HFFc6 (cell line): ENCODE measurements at places on chromosomes 12 and 14. TPM values are rescaled to one million over a fixed set of nuclear protein-coding genes. Genes with fewer than 3 reads are reported as not detected.
A peak's percentile ranks its signal among the peaks of the same experiment; 100 is the strongest.

GRCh38 chr14:106459971-106460730, 933.8 kb downstream of the TMEM121 start:
- peaks cover 4% of the 10 kb centered on the region; the same call in 1 of the 2 replicates for H3K36me3 ChIP-seq
- H3K4me1 ChIP-seq, result no peaks in the 10 kb centered on the region
- no peak for DNase-seq
- H3K27ac ChIP-seq, result no peak overlapping the region

The TAS2R42 gene
- not detected in 3 replicates for total RNA-seq

DNA sequence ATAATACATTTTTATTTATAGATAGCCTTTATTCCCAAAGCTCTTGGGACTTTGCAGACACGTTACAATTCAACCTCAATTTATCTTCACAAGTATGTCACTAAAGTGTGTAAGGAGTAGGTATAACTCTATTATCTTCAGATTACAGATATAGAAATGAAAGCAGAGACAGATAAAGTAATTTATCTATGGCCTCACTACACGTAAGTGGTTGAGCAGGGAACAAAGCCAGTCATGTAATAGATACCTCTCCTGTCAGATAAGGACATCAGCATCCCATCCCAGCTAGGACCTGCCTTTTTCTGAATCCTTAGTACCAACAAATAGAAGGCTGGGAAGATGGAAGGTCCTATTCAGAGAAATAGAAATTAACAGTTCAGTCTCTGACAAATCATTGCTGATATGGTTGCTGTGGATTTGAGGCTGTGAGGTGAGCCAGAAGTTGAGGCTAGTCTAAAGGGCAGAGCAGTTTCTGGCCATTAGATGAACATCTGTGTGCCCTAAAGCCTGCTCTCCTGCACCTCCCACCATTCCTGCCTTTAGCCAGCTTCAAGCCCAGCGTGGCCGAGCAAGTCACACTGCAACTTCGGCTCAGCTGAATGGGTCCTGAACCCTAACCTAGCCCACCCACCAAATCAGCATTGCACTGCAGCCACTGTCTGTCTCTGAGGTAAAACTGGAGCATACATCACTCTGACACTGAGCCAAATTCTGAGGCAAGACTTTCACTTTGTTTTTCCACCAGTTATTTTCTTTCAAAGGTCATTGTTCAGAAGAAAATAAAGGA, 71.1 kb upstream of the PLEKHA5 start:
- H3K4me3 ChIP-seq, result no peak overlapping the region
- H3K27ac ChIP-seq, result no peak overlapping the region
- peaks cover 9% of the 10 kb centered on the region; the same call in 1 of the 2 replicates for H3K4me1 ChIP-seq
- H3K27me3 ChIP-seq, result peaks cover 2% of the 10 kb centered on the region; the same call in 1 of the 2 replicates
- DNase-seq, result no peak

- H3K4me1 ChIP-seq, result no peaks in the 10 kb centered on the region
- no peaks in the 10 kb centered on the region for H3K36me3 ChIP-seq
- DNase-seq, result no peak
- no peak overlapping the region for H3K4me3 ChIP-seq
- H3K27me3 ChIP-seq, result no peaks in the 10 kb centered on the region
Measured at GRCh38 chr14:78401866-78402265, 231.7 kb downstream of the NRXN3 start.

GRCh38 chr12:113207613-113208040, 13.6 kb upstream of the TPCN1 start:
- H3K27ac ChIP-seq, result no peak overlapping the region
- H3K4me3 ChIP-seq, result no peak overlapping the region
- no peak for DNase-seq
- H3K27me3 ChIP-seq, result peaks cover 2% of the 10 kb centered on the region; the same call in 1 of the 2 replicates
- H3K36me3 ChIP-seq, result 0 out of 2 replicates have a peak, but pooled peaks cover 5% of the 10 kb centered on the region
- H3K4me1 ChIP-seq, result peaks cover 30% of the 10 kb centered on the region

- no peaks in the 10 kb centered on the region for H3K4me1 ChIP-seq
- no peaks in the 10 kb centered on the region for H3K36me3 ChIP-seq
- peaks cover 3% of the 10 kb centered on the region; the same call in 1 of the 2 replicates for H3K27me3 ChIP-seq
- H3K4me3 ChIP-seq, result no peak overlapping the region
- DNase-seq, result no peak
- no peak overlapping the region for H3K27ac ChIP-seq
Measured at GRCh38 chr12:105588106-105588505, 257.6 kb downstream of the C12orf75 start.

GRCh38 chr14:57087841-57088240, 180.9 kb downstream of the EXOC5 start:
- H3K4me1 ChIP-seq, result no peaks in the 10 kb centered on the region
- no peaks in the 10 kb centered on the region for H3K36me3 ChIP-seq
- H3K27me3 ChIP-seq, result no peaks in the 10 kb centered on the region
- no peak for DNase-seq
- no peak overlapping the region for H3K27ac ChIP-seq

The GLT8D2 gene
- total RNA-seq, result 36.4 to 55.7 TPM (median 43.6 TPM) in 3 replicates

- DNase-seq, result no peak
- H3K4me3 ChIP-seq, result no peak overlapping the region
- H3K27me3 ChIP-seq, result no peaks in the 10 kb centered on the region; the same call in 1 of the 2 replicates
- H3K27ac ChIP-seq, result no peak overlapping the region
- peaks cover 42% of the 10 kb centered on the region for H3K4me1 ChIP-seq
Measured at GRCh38 chr14:74855945-74856344, 20.0 kb downstream of the PROX2 start.

DNA sequence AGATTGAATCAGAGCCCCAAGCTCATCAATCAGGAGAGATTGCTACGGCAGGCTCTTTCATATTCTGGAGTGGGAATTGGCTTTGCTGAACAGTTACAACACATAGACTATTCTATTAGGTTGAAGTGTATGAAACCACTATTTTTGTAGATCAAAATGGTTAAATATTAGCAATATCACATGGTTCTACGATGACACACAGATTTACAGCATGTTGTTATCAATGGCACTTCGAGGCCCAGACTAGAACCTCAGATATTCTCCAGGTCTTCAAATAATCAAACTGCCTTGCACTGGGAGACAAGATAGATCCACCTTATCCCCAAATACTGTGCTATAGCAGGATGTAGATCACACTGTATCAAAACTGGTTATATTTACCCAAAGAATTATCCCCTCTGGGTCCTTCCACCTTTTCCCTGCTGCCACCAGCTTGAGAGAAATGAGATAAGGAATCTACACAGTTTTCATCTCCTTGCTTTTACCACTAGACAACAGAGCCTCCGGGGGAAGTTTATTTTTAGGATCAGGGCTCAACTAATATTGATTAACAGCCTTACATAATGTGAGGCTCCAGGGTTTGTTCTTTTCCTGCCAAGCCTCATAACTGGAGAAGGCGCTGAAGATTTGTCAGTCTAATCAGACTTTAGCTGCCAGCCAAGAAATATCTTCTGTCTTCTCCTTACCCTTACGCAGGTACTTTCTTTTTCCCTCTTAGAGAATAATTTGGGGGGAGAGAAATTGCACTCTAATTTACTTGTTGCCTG, 507.1 kb downstream of the DIO2 start:
- H3K36me3 ChIP-seq, result no peaks in the 10 kb centered on the region
- no peaks in the 10 kb centered on the region for H3K4me1 ChIP-seq
- H3K27me3 ChIP-seq, result no peaks in the 10 kb centered on the region
- H3K27ac ChIP-seq, result no peak overlapping the region
- no peak for DNase-seq

- peaks cover 34% of the 10 kb centered on the region for H3K4me1 ChIP-seq
- DNase-seq, result no peak
- no peak overlapping the region for H3K4me3 ChIP-seq
- H3K27me3 ChIP-seq, result no peaks in the 10 kb centered on the region
- H3K27ac ChIP-seq, result no peak overlapping the region
Measured at GRCh38 chr12:119695034-119695433, 27.1 kb downstream of the PRKAB1 start.

- H3K27ac ChIP-seq, result no peak overlapping the region
- no peak overlapping the region for H3K4me3 ChIP-seq
- H3K4me1 ChIP-seq, result no peaks in the 10 kb centered on the region
- no peak for DNase-seq
Measured at GRCh38 chr12:41956353-41956752, 188.3 kb downstream of the GXYLT1 start.

The GPR84 gene
- not detected in 3 replicates for total RNA-seq

DNA sequence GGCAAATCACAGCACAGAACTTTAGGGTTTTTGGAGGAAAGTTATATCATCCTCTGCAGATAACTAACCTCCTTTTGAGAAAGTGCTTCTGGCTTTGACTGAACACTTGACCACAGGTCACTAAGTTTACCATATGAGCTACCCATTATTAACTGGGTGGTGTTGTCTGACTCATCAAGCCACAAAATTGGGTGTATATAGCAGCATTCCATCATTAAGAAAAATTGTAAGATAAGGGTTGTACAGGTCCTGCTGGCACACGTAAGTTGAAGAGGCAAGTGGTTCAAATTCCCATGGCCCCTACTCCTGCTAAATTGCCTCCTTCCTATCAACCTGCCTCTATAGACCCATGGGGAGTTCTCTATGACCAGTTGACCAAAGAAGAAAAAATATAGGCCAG, 39.5 kb downstream of the L2HGDH start:
- no peaks in the 10 kb centered on the region for H3K27me3 ChIP-seq
- H3K27ac ChIP-seq, result no peak overlapping the region
- no peaks in the 10 kb centered on the region for H3K36me3 ChIP-seq
- peaks cover 7% of the 10 kb centered on the region; the same call in 1 of the 2 replicates for H3K4me1 ChIP-seq
- no peak for DNase-seq

The RNASE1 gene
- not detected in 2 replicates for total RNA-seq

The SELPLG gene
- total RNA-seq, result 6.8 to 8.4 TPM (median 7.3 TPM) in 3 replicates

GRCh38 chr12:85280165-85280983, at the start of gene ALX1:
ALX1 (plus strand) TSS chr12:85280220; CDS start chr12:85280262, 42 bp downstream.
- H3K27me3 ChIP-seq, result peaks cover 16% of the 10 kb centered on the region; the same call in 1 of the 2 replicates
- H3K36me3 ChIP-seq, result no peaks in the 10 kb centered on the region
- no peak for DNase-seq
- H3K27ac ChIP-seq, result no peak within 1 kb of the TSS

The SERPINA12 gene
- not detected in 2 replicates for total RNA-seq

The RIPK3 gene
- total RNA-seq, result not detected in 3 replicates

The TPPP2 gene
- not detected in 3 replicates for total RNA-seq

DNA sequence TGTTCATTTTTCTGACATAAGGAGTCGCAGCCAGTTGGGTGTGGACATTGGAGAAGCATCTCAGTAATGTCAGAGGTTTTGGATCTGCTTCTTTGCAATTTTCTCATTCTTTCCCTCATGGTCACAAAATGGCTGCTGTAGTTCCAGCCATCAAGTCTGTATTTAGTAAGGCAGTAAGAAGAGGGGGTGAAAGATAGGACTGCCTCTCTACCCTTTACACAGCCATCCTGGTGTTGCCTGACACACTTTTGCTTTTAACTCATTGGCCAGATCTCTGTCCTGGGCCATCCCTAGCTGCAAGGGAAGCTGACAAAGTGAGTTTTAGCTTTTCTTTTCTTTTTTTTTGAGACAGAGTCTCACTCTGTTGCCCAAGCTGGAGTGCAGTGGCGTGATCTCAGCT, 66.2 kb downstream of the EID3 start:
- no peak overlapping the region for H3K27ac ChIP-seq
- H3K36me3 ChIP-seq, result peaks cover 23% of the 10 kb centered on the region
- no peaks in the 10 kb centered on the region; the same call in 1 of the 2 replicates for H3K27me3 ChIP-seq
- H3K4me1 ChIP-seq, result peaks cover 19% of the 10 kb centered on the region
- DNase-seq, result no peak

DNA sequence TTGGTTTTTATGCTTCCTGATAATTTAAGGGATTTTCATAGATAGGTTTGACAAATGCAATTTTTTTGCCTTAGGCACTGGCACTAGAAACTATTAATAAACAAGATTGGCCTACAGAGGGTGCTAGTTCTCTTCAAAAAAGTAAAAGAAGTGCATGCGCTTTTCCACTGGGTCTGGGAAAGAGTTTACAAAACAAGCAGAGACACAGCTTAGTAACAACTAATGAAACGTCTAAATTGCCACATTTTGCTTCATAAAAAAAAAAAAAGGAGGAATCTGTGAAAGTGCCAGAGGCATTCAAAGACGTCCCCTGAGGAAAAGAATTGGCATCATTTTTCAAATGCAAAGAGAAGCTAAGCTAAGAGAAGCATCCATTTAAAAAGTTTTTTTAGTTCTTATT, 58.3 kb upstream of the EEA1 start:
- peaks cover 19% of the 10 kb centered on the region for H3K4me1 ChIP-seq
- H3K36me3 ChIP-seq, result no peaks in the 10 kb centered on the region
- peak; percentile 84 for DNase-seq
- H3K27ac ChIP-seq, result 0 out of 2 replicates have a peak overlapping the region, but pooled peaks have one; percentile 54

GRCh38 chr12:38124247-38125012, 192.1 kb upstream of the ALG10B start:
- no peaks in the 10 kb centered on the region for H3K36me3 ChIP-seq
- no peak overlapping the region for H3K4me3 ChIP-seq
- no peak for DNase-seq

The BDKRB1 gene
- 41.5 to 59.2 TPM (median 57.6 TPM) in 3 replicates for total RNA-seq
